ENCODE measurements at places on chromosomes 5 and 9.

DNA sequence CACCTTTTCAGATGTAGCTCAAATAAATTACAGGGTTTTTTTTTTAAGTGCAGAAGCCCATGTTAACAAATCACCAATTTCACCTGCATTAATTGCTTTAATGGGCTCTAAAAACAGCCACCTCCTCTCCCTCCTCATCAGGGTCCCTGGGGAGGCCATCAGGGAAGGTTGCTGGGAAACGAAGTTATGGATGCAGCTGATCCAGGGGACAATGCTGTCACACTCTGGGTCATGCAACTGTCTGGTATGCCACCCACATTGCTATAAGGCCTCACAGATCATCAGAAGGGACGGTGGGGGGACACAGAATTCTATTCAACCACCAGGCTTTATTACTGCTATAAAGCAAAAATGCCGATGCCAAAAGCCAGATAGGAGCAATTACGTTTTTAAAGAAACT, 9.3 kb downstream of the WHRN start:
- no peak for DNase-seq

DNA sequence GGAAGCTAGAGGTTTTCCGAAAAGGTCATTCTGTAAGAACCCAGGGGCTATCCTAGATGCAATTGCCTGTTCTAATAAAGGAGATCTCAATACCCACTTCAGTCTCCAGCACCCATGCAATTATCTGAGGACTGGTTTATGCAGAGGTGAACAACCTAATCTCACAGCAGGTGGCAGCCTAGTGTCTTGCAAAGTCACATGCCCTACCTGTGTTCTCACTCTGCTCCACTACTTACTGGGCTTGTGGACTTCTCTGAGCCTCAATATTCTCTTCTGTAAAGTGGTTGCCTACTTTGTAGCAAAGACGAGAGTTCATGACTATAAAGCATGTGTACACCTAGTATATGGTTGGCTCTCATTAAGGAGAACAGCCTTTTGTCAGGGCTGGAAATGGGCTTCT, 21.0 kb upstream of the ALDH1B1 start:
- DNase-seq, result no peak

DNA sequence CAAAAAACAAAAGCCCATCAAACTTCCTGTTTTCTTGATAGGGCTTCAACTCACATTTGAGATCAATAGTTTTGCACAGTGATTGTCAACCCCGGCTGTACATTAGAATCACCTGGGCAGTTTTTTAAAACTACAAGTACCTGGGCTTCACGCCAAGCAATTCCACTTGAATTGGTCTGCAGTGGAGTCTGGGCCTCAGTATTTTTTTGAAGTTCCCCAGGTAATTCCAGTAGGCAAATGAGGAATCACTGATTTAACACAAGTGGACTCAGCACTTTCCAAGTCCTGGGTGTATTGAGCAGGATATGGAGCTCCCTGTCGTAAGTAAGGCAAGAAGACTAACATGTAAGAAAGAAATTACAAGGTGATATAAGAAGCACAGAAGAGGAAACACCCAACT, 14.8 kb upstream of the SMIM15 start:
- no peak for DNase-seq

GRCh38 chr9:95096381-95096780, 221.1 kb downstream of the FANCC start:
- no peak for DNase-seq

GRCh38 chr5:72295539-72295938, 24.5 kb downstream of the MRPS27 start:
- DNase-seq, result no peak

DNA sequence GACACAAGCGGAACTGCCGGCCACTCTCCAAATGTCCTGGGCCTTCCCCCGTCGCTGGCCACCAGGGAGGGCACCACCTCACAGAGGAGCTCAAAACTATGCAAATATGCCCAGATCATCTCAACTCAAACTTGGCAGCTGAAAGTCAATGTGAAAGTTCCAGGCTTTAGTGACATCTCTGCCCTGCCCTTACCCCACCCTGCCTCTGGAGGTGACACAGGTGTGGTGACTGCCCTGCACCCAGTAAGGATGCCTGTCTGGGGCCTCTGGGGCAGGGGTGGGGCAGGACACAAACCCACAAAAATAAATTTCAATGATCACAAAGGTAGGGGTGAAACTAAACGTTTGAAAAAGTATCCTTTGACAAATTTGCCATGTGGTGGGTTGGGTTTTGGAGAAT, 213.4 kb downstream of the HSPA4 start:
- DNase-seq, result no peak

- no peak for DNase-seq
These were observed 298.2 kb upstream of the RFX3 start for GRCh38 chr9:3823842-3824475.
